Iris pigment epithelial cell (primary cell): ENCODE measurements at places on chromosomes 13 and 19.
A peak's percentile ranks its signal among the peaks of the same experiment; 100 is the strongest.

DNA sequence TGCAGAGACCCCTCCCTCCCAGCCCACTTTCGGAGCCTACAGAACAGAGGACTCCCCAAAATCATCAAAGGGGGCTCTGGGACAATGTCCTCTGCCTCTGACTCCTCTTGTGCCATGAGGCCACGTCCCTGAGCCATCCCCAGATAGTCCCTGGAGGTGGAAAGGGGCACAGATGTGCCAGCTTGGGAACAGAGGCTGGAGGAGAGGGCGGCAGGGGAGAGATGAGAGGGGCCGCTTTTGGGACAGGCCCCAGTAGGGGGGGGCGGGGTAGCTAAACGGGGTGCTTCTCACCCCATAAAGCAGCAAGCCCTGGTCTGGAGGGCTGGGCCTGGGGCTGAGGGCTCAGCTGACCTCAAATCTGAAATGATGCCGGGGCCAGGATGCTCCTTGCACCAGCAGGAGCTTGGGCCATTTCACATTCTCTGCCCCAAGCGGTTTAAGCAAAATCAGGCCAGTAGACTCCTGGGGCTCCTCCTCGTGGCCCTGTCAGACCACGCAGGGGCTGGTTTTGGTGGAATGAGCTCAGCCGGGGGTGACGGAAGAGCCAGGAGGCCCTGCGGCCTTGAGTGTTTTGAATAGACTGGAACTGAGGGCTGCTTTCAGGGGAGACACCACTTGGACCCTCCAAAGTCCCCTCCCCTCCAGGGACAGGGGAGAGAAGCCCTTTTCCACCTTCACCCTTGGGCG, 27.1 kb downstream of the ONECUT3 start:
- peak; percentile 28 for DNase-seq

- DNase-seq, result no peak
Measured at GRCh38 chr19:5916181-5916708, 2.2 kb downstream of the CAPS start.

DNA sequence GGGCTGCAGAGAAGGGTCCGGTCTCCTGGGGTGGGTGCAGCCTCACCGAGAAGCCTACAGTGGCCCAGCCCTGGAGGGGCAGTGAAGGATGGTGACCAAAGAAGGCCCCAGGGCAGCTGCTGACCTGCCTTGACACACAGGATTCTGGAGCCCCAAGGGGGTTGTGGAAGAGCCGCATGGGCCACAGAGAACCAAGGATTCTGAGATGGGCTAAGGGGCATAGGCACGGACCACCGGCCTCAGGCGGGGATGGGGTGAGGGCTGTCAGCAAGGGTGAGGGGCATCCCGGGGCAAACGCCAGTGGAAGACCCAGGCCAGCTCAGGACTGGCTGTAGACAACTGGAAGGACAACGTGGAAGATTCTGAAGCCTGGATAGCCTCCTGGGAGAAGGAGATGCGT, 151.6 kb downstream of the TEX29 start:
- DNase-seq, result no peak

DNA sequence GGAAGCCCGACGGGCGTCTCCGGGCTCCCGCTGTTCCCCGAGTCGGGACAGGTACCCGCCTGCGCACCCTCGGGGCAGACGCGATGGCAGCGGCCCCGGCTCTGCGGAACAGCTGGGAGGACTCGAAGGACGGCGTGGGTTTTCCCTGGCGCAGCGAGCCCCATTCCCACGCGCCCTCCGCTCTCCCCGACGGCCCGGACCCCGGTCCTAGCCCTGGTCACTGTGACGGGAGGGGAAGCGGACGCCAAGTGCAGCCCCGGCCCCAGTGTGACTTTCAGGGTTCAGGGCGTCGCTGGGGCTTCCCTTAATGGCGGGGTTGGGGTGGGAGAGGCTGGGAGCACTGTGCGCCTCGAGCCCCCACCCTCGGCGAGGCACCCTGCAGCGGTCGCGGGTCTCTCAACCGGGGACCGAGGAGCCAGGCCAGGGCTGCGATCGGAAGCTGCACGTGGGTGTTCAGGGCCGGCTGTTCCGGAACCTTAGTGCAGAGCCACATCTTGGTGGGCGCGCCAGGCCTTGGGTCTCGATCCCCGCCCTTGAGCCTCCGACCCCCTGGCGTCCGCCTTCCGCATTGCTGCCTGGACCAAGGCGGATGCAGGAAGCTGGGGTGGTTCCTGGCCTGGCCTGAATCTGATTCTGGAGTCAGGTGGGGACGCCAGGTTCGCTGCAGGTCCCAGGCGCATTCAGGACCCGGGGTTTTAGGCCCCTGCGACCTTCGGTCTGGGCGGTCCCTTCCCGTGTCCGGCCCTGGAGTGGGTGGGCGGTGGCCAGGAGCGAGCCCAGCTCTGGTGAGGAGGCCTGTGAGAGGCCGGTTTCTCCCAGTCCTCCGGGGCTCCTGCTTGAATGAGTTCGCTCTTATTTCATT, 3.5 kb downstream of the LGALS7B start:
- no peak for DNase-seq

DNA sequence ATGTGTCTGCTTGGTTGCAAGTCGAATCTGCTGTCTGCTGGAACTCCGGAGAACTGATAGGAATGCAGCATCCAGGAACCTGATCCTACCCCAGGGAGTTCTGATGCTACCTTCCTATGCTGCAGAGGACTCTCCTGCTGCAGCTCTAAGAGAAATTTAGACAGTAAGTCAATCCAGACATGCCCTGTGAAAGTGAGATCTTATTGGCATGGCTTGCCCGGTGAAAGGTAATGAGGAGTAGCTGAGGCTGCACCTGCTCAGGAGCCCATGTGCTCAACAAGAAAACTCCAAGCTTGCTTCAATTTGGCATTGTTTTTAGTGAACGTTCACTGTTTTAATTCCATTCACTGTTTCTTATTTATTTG, 217.3 kb upstream of the SERP2 start:
- DNase-seq, result no peak

- no peak for DNase-seq
Measured at GRCh38 chr13:62598708-62599107, 1183.1 kb upstream of the PCDH20 start.

DNA sequence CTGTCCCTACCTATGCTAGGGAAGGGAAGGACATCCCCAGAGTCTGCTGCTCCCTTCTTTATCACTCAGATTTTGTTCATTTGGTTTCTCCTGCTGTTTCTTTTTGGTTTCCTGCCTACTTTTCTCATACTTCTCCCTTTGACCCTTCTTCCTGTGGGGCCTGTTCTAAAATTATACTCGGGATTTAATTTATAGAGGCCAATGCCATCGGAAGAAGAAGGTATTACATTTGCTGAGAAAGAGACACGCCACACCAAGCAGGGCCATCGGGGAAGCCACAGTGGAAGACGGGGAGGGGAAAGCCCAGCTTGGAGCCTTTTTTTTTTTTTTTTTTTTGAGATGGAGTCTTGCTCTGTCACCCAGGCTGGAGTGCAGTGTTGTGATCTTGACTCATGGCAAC, 46.8 kb upstream of the FARP1 start:
- no peak for DNase-seq

- peak; percentile 16 for DNase-seq
Measured at GRCh38 chr13:80011448-80012212, 329.3 kb downstream of the SPRY2 start.

DNA sequence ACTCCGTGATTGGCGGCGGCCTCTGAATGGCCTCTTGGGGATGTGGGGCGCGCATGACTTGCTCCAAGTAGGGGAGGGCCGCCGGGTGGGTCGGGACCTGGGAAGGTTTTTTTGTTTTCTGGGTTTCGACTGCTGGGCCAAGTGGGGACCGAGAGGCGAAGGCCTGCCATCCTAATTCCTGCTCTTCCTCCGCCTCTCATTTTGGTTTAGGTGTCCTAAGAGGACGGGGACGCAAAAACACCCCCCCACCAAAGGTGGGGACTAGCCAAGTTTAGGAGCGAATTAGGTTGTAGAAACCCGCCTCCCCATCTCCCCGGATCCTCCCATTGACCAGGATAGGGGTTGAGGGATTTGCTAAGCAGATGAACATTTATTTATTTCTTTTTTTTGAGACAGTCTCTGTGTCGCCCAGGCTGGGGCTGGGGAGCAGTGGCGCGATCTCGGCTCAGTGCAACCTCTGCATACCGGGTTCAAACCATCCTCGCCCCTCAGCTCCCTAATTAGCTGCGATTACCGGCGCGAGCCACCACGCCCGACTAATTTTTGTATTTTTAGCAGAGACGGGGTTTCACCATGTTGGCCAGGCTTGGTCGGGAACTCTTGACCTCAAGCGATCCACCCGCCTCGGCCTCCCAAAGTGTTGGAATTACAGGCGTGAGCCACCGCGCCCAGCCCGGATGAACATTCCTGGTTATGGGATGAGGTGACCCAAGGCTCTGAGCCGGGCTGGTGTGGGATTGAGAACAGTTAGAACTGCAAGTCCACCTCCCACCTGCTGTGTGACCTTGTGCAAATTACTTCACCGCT, 838 bp downstream of the PPP2R1A start:
- peak; percentile 52 for DNase-seq

GRCh38 chr13:35796623-35797022, 320.1 kb upstream of the MAB21L1 start:
- no peak for DNase-seq

DNA sequence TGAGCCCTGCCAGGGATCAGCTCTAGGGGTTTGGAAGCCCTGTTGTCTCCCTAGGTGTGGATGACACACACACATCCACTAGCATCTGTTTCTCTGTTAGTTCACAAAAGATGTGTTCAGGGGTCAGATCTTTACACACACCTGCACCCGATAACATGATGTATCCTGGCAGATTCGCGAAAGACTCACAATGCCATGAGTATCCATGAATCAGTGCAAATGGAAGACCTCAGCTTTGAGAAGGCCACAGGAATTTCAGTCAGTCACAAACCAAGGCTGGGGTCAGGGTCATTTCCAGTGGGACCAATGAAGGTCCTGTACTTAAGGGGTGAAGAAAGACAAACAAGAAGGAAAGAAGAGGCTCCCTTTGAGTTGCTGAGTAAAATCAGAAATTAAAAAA, 898.2 kb downstream of the UQCRFS1 start:
- DNase-seq, result no peak

DNA sequence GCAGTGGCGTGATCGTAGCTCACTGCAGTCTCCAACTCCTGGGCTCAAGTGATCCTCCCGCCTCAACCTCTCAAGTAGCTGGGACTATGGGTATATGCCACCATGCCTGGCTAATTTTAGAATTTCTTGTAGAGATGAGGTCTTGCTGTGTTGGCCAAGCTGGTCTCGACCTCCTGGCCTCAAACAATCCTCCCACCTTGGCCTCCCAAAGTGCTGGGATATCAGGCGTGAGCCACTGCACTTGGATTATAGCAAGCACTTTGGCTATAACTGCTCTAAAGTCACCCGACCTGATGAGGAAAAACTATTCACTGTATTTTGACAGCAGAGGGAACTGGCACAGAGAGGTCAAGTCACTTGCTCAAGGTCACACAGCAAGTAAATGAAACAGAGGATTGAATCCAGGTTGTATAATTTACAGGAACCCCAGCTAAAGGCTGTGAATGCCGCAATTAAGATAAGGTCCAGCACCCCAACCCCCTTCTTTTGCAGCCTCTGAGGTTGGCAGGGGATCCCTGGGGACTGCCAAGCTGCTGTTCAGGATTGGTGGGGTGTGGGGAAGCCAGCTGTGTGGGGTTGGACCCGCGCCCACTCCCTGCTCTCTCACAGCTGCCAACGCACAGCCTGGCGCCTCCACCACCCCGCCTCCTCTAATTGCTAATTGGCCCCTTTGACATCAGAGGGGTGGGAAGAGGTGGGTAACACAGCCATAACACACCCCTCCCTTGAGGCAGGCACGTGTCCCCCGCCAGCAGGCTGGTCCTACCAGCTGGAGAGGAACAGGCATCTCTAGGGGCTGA, 6.0 kb downstream of the TMIGD2 start:
- no peak for DNase-seq

GRCh38 chr19:33503030-33503429, 18.6 kb downstream of the PEPD start:
- no peak for DNase-seq

DNA sequence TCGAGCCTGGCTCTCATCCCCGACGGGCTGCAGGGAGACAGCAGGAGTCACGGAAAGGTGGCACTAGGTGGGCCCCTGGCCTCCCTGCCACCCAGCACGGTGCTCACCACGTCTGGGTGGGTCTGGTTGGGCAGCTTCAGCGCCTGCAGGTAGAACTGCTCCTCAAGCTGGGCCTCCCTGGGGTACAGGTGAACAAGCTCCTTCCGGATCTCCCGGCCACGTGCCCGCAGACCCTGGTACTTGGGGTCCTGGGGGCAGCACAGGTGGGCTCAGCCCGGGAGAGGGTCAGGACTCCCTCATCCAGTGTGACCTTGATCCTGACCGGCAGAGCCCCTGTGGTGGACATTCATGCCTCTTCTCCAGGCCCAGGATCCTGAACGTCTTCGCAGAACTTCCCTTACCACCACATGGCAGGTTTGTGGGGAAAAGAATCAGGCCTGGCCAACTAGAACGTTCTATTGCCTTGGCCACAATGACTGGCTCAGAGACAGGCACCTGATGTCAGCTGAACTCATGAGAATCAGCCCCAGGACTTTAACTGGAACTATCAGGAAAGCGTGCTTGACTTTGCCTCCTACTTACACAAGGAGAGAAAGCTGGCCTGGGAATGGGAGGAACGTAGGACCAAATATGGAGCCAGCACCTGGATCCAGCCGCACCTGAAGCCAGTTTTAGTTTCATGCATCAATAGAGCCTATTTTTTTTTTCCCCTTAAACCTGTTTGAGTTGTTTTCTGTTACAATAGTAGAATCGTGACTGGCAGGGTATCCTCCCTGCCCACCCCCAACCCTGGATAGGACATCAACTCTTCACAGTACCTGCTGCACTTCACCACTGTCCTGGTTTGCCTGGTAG, 8.9 kb downstream of the SARS2 start:
- DNase-seq, result no peak

- DNase-seq, result no peak
Measured at GRCh38 chr19:30277941-30278881, 94.0 kb upstream of the ZNF536 start.

- DNase-seq, result no peak
Measured at GRCh38 chr13:37118016-37118415, 12.6 kb upstream of the CSNK1A1L start.

- no peak for DNase-seq
Measured at GRCh38 chr19:29526730-29527499, 1.1 kb downstream of the VSTM2B start.

DNA sequence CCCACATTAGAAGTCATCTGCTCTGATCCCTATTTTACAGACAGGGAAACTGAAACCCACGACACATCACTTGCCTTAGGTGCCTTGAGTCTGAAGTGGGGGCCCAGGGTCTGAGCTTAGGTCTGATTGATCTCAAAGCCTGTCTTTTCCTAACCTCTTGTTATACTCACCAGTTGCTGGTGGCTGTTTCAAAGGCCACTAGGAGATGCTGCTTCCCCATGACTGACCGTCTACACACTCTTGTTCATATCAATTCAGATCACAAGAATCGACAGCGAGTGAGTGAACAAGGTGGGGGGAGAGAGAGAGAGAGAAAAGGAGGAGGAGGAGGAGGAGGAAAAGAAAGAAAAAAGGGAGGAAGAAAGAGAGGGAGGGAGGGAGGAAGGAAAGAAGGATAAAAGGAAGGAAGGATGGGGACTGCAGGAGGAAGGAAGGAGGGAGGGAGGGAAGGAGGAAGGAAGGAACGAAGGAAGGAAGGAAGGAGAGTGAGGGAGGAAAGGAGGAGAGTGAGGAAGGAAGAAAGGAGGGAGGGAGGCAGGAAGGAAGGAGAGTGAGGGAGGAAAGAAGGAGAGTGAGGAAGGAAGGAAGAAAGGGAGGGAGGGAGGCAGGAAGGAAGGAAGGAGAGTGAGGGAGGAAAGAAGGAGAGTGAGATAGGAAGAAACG, 3.3 kb downstream of the OR10H1 start:
- no peak for DNase-seq

GRCh38 chr13:97967948-97968347, 14.5 kb downstream of the IPO5 start:
- DNase-seq, result no peak

- peak; percentile 14 for DNase-seq
Measured at GRCh38 chr13:96229356-96229755, 139.4 kb downstream of the HS6ST3 start.
